Stimulated activated CD4-positive, alpha-beta T cell treated with anti-CD3 and anti-CD28 coated beads, TNF-alpha, amount 100 ng/mL, for 24 hours (primary cell): ENCODE measurements at places on chromosomes 5 and 9.

GRCh38 chr9:77847059-77847499 lies 184.5 kb downstream of the GNAQ start:
- no peak for DNase-seq

- no peak for DNase-seq
These were observed 31.5 kb upstream of the ZCCHC9 start for GRCh38 chr5:81269751-81270393.

DNA sequence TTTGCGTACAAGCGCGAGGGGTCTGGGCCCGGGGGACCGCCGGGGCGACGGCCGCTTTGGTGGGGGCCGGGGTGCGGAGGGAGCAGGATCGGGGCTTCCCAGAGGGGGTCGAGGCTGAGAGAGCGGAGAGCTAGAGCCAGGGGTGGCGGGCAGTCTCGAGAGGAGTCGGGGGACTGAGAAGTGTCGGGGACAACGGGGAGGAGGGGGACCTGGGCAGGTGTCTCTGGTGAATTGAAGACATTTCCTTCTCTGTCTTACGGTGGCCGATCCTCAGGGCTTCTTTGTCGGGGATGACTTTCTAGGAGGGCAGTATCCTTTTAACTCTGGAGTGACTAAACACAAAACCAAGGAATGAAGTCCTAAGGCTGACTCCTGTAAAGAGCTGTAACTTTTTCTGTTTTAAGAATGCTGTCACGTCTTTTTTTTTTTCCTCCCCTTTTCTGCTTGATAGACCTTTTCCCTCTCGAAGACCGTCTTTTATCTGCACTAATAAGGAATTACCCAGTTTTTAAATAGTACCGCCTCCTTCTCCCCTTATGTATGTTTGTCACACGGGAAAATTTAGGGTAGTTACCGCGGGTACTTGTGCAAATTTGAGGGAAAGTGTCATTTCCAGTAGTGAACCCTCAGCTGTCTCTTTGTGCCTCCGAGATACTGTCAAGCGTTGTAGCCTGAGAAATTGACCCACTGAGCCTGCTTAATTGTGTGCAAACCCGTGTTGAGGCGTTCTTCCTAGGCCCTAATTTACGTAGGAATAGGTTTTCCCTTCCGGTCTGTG lies 822 bp downstream of the DENND4C start:
- no peak for DNase-seq

DNA sequence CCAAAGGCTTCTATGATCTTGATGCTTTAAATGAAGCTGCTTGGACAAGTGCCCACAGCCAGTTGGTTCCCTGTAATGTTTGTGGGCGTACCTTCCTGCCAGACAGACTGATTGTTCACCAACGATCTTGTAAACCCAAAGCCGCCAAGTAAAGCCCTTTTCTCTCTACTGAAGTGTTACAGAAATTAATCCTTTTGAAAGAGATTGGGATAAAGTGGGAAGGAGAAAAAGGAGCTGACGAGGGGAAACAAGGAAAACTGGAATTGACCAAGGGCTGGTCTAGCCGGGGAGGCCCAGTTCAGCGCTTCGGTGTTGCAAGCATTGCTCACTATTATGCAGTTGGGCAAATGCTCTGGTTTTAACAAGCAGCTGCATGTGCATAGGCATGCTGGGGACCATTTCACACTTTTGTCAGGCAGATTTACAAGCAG lies 53.2 kb downstream of the ZNF474 start:
- no peak for DNase-seq

DNA sequence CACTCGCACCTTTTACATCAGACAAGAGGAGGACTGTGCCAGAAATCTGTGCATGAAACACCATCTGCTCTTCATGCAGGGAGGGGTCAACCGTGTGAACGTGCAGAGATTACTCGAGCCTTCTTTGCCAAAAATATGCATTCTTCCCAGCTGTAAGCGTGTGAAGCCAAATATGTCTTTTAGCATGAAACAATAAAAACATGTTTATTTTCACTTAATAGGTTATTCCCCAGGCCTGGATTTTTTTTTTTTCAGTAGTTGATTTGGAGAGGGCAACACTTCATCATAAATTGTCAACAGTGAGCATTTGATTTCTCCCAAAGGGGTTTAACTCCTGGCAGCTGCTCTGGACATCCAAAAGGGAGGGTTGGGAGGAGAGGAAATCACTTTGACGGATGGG lies 23.8 kb downstream of the PLAC8L1 start:
- no peak for DNase-seq

- DNase-seq, result no peak
These were observed 109.3 kb upstream of the CPEB4 start for GRCh38 chr5:173778784-173779304.

DNA sequence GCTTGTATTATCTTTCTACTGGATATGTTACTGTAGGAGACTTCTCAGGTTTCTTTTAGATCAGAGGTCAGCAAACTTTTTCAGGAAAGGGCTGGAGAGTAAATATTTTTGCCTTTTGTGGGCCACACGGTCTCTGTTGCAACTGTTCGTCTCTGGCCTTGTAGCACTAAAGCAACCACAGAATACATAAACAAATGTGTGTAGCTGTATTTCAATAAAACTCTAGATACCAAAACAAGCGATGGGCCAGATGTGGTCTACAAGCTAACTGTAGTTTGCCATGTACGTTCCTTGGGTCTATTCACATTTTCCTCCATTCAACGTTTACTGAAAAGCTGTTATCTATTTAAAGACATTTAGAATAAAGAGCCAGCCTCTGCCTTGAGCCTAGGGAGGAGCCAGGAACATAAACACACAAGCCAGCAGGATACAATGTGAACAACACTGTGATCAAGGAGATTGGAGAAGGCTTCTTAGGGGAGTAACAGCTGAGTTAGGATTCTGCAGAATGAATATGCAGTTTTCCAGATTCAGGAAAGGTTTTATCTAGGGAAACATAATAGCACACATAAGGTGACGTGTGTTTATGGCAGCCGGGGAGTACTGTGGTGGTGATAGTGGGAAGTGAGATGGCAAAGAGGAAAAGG lies 33.0 kb upstream of the HOMER1 start:
- no peak for DNase-seq

DNA sequence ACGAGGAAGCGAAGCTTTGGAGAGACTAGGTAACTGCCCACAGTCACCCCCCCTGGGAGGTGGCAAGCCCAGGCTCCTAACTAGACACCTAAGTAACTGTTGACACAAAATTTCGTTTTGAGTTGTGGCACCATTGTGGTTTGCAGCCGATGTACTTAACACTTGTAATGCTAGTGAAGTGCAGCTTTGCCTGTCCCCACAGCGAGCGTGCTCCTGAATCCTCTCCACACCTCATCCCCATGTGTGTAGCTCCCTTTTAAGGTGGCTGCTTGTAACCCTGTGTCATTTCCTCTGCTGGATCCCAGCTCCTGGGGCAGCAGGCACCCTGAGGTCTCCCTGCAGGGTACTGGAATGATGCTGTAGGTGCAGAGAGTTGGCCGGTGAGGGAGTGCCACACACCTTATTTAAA lies 114.9 kb downstream of the TRIO start:
- no peak for DNase-seq

DNA sequence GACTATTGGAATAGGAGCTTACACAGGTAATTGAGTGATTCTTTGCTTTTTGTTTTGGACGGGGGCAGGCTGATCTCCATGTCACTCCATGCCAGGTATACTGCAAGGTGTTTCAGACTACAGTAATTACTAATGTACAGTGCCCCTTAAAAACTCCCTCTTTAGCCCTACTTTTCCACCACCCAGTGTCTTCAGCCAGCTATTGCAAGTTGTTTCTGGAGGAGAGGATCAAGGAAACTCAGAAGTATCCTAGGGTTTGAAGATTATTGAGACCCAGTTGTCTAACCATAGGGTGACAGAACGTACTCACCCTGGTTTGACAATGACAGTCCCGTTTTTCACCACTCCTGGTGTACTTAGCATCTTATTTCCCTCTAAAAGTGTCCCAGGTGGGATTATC lies 13.4 kb downstream of the CFAP95 start:
- no peak for DNase-seq
